ENCODE measurements at places on chromosomes 13 and 19.

DNA sequence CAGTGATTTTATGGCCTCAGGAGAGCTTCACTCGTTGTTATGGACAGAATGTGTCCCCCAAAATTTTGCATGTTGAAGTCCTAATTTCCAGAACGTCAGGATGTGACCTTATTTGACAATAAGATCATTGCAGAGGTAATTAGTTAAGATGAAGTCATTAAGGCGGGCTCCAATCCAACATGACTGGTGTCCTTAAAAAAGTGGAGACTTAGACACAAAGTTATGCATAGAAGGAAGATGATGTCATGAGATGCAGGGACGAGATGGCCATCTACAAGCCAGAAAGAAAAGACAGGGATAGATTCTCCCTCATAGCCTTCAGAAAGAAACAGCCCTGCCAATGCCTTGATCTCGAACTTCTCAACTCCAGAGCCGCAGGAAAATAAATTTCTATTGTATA, 25.8 kb upstream of the SPATA13 start:
- no peak for DNase-seq

GRCh38 chr13:105863300-105863920, 672.1 kb downstream of the EFNB2 start:
- DNase-seq, result no peak

DNA sequence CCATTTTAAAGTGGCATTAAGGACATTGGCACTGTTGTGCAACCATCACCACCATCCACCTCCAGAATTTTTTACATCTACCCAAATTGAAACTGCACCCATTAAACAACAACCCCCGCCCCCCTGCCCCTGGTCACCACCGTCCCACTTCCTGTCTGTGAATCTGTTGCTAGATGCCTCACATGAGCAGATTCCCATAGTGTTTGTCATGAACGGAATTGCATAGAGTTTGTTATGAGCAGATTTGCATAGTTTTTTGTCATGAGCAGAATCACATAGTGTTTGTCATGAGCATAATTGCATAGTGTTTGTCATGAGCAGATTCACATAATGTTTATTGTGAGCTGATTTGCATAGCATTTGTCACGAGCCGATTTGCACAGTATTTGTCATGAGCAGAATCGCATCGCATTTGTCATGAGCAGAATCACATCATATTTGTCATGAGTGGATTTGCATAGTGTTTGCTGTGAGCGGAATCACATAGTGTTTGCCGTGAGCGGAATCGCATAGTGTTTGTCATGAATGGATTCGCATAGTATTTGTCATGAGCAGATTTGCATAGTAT, 54.0 kb upstream of the GTF3A start:
- no peak for DNase-seq

- DNase-seq, result no peak
These were observed 5.1 kb downstream of the RASGRP4 start for GRCh38 chr19:38420935-38421334.

- no peak for DNase-seq
These were observed 14.1 kb downstream of the BRD4 start for GRCh38 chr19:15318241-15318691.

DNA sequence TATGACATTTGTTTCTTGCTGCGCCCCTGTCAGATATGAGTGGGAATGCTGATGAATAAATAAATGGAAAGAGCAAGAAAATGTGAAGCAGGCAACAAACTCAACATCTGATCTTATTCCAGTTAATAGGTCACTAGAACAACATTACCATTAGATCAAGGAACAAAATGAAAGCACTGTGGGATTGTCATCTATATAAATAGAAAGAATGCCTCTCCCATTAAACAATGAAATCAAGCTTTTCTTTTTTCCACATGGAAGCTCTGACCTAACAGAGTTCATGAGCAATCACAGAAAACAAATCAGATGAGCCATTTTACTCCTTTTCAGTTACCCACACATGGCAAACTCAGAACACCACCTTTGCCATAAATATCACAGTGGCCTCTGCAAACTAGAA, 354.8 kb downstream of the SUCLA2 start:
- DNase-seq, result no peak

DNA sequence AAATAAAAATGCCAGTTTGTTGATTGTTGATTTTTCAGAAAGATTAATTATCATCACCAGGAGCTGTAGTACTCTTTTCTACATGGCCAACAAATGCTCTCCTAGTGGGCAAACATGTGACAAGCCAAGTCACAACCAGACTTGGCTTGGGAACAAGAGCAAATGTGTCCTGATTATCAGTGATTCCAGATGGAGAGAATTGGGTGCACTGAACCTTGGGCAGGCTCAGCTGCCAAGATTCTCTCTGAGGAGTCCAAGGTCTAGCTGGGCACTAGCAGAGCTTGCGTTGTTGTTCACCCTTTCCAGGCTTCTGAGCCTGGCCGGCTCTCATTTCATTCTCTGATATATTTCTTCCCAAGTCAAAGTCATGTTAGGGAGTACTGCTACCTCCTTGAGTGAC, 27.3 kb upstream of the GPI start:
- peak; percentile 16 for DNase-seq

GRCh38 chr19:44345959-44346358, 10.5 kb downstream of the ZNF112 start:
- DNase-seq, result peak; percentile 52

GRCh38 chr19:39631626-39632025, 24.1 kb upstream of the LGALS16 start:
- no peak for DNase-seq

GRCh38 chr19:30325676-30326392, 46.4 kb upstream of the ZNF536 start:
- no peak for DNase-seq

DNA sequence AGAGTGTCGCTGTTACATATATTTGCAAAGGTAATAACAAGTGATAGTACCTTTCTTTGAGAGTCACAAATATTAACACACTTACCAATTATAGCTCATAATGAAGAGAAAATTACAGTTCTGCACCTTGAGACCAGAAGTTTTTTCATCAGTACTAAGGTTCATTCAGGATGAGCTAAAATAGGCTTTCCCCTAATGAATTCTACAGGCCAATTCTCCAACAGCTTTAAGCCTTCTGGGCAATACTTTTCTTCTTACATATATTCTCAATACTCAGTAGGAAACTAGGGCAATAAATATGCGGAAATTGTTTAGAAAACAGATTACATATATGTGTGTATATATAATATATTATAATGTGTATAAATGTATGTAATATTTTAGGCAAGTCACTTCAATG, 2672.8 kb upstream of the PCDH20 start:
- no peak for DNase-seq

- no peak for DNase-seq
These were observed 2291.1 kb upstream of the PCDH20 start for GRCh38 chr13:63706751-63707150.

GRCh38 chr19:43469160-43469480, 3.7 kb upstream of the LYPD3 start:
- no peak for DNase-seq

GRCh38 chr13:62331384-62331783, 915.7 kb upstream of the PCDH20 start:
- no peak for DNase-seq

GRCh38 chr13:46197299-46198048, 14.3 kb upstream of the LRRC63 start:
- DNase-seq, result no peak

GRCh38 chr19:47273313-47274070, 1.2 kb upstream of the INAFM1 start:
- peak; percentile 88 for DNase-seq

DNA sequence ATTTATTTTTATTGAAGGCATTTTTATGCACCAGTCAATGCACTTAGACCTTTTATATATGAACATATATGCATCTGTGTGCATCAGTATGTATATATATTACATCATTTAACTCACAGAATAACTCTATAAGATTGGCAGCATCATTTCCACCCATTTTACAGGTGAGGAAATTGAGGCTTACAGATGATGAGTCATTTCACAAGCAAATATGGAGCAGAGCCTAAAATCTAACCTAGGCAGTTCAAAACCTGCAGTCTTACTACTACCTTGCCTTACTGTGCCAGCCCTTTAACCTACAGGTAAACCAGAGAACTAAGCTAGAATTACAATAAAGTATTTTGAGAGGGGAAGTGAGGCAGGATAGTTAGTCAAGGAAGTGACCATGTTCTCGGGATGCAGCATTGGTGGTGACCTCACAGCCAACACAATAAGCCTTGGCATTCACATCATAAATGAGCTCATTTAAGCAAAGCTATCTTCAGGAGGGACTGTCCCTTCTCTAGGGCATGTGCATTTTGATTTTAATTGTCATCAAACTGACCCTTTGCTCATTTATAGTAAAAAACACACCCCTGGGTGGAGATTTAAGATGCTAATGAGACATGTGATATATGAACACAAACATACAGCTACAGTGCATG, 274.3 kb downstream of the DCLK1 start:
- no peak for DNase-seq

- no peak for DNase-seq
These were observed 567 bp downstream of the ALKBH6 start for GRCh38 chr19:36013280-36014011.

DNA sequence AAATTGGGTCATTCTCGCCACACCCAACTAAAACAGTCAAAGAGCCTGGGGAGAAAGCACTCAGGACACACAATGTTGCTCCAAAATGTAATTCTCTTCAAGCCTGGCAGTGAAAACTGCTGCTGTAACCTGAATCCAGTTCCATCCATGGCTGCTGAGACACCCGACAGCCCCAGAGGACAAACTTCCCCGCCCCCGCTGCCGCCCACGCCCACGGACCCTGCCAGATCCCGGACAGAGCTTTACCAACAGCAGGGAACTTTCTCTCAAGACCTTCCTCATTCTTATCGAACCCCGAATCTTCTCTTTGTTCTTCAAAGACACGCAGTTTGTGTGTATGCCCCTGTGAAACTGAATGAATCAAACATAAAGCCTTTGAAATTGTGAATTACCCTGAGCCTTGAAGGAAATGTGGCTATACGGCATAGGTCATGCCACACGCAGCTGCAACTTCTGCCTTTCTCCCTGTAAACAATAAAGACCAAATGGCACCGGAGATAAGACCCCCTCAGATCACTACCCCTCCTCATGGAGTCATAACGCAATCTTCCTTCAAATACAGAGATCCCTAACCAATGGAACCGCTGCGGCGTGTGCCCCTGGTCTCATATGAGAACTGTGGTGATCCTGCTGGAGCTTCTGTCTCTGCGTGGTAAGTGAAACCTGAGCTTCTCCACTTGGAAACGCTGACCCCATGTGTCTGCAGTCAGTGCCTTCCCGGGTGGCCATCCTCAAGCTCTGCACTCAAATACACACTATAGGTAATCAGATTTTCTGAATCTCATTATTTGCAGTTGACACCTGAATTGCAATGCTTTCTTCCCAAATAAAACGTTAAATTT, 4.8 kb upstream of the LAMP1 start:
- DNase-seq, result no peak

DNA sequence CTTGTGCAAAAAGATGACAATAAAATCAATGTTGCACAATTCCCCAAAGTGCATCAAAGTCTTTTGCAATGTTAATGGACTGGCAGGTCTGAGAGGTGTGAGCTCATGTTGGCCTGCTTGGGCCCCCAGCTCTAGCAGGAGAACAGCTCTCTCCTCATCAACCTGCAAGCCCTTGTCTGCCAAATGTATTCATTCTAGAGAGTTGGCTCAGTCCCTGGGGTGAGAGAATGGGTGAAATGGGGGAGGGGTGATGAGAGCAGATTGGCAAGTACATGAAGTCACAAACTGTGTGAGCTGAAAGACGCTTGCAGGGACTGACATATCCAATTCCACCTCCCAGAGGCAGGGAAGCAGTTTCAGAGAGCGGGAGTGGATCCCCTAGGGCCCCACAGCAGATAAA, 465.1 kb upstream of the ZNF507 start:
- DNase-seq, result no peak

GRCh38 chr19:49861541-49862378, 5.6 kb downstream of the PNKP start:
- DNase-seq, result no peak

GRCh38 chr13:114078461-114079451, 53.7 kb downstream of the RASA3 start:
- DNase-seq, result no peak

GRCh38 chr13:110525328-110526319, 35.9 kb downstream of the RAB20 start:
- DNase-seq, result no peak

DNA sequence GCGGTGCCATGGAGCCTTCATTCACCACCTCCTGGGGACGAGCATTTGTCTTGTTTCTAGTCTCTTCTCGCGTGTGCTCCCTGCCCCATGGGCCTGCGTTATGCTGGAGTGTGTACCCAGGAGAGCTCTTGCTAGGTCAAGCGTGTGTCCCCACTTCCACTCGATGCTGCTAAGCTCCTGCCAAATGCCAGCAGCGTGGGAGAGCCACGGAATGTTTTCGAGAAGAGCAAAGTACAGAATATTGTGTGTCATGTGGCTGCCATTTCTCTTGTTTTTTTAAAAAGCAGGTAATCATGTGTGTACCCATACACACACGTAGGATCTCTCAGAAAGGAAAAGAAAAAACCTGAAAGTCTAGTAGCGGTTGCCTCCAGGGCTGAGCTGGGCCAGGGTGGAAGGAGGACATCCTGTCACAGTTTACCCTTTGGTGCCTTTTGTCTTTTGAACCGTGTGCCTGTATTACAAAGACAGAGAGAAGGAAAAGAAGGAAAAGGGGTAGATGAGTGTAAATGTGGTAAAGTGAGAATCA, 28.6 kb downstream of the PAK4 start:
- DNase-seq, result no peak

DNA sequence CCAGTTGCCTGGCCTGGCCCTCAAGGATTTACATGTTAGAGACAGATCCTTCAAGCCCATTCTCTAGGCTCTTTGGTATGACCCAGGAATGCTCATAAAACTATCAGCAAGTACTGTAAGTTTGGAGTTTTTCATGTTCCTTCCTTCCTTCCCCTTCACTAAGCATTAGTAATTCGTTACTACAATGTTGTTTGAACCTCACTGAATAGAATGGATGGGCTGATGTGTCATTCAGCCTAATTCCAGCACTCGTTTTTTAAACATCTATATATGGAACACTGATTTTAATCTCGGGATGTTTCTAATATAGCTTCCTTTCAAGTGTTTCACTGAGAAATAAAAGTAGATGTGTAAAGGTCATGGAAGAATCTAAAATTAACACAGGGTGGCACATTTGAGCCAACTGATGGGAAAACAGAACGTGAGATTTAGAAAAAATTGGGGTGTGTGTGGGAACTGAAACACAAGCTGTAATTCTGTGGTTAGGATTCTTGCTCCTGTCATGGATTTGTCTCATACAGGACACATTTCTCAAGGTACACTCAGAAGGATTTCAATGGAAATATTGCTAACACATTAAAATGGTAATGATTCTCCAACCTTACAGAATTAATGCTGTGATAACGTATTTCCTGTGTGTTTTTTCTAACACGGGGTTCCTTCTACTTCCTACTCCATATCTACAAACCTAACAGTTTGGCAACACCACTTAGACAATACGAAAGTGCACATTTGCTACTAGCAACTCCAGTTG, 93.4 kb downstream of the FLT1 start:
- DNase-seq, result no peak

- DNase-seq, result peak; percentile 77
These were observed at the start of gene ZNF69 for GRCh38 chr19:11887611-11888531. Gene ZNF69 (plus strand): TSS chr19:11887782. CDS start chr19:11887924, 142 bp downstream.

- no peak for DNase-seq
These were observed 1.2 kb downstream of the ADAMTSL5 start for GRCh38 chr19:1511318-1512317.

GRCh38 chr13:59300355-59301173, 863.2 kb downstream of the DIAPH3 start:
- no peak for DNase-seq

Measured in midbrain (tissue), 1 donor.